ENCODE measurements at places on chromosomes 1 and 21.

GRCh38 chr1:15510611-15511405 lies 13.2 kb downstream of the CASP9 start:
- no peak for DNase-seq

GRCh38 chr1:21573971-21574465 lies 64.8 kb downstream of the ALPL start:
- peak; percentile 50 for DNase-seq

- no peak for DNase-seq
Measured at GRCh38 chr1:33088119-33088906, 7.4 kb downstream of the AZIN2 start.

GRCh38 chr1:201128962-201129361 lies 2.0 kb upstream of the ASCL5 start:
- no peak for DNase-seq

- DNase-seq, result no peak
Measured at GRCh38 chr21:43276811-43277210, 108.0 kb downstream of the CRYAA start.

- no peak for DNase-seq
Measured at GRCh38 chr1:99566290-99567021, 79.5 kb upstream of the PALMD start.

Measured in liver (tissue), 10 donors.